Stimulated activated CD4-positive, alpha-beta T cell treated with anti-CD3 and anti-CD28 coated beads, Interleukin-12 subunit alpha, Interleukin-12 subunit beta, amount 100 ng/mL, for 24 hours (primary cell): ENCODE measurements at places on chromosomes 6 and 20.

GRCh38 chr6:63740709-63741108, 105.1 kb downstream of the PHF3 start:
- DNase-seq = no peak

DNA sequence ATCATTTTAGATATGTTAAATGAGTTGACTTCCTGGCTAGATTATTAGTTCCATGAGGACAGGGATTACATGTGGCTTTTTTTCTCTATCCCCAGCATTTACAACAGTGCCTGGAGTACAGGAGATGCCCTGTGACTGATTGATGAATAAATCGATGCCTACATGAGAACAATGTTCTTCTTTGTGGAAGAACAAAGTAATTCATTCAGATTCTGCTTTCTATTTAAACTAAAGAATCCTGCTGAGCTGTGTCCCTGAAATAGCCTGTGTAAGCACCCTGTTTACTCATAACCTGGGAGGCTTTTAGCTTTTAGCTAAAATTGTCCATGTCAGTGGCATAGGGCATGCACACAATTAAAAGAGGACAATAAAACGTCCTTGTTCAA, 125.1 kb upstream of the BTBD3 start:
- DNase-seq = no peak

GRCh38 chr20:61134296-61135030, 117.6 kb upstream of the CDH4 start:
- DNase-seq = no peak

- DNase-seq = no peak
Measured at GRCh38 chr6:123276546-123276980, 280.5 kb downstream of the CLVS2 start.

- no peak for DNase-seq
Measured at GRCh38 chr6:98203170-98203806, 631.1 kb upstream of the POU3F2 start.

GRCh38 chr6:156169371-156169770, 607.8 kb upstream of the ARID1B start:
- DNase-seq = no peak

- no peak for DNase-seq
Measured at GRCh38 chr6:8242885-8243284, 140.5 kb upstream of the EEF1E1 start.

- no peak for DNase-seq
Measured at GRCh38 chr6:112252571-112253497, 1.5 kb downstream of the LAMA4 start.

DNA sequence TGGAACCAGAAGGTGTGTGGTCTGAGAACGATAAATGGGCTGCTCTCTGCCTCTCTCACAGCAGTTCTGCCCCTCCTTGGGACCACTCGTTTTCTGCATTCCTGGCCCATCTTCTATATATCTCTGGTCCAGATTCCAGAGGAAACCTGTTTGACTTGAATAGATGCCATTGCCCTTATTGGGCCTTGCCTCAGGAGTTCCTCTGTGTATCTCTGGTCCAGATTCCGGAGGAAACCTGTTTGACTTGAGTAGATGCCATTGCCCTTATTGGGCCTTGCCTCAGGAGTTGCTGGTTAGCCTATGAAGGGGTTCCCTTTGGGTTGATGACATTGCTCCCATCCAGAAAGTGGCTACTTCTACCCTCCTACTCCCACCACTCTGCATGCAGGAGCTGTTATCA, 189.4 kb downstream of the SLC16A10 start:
- no peak for DNase-seq

DNA sequence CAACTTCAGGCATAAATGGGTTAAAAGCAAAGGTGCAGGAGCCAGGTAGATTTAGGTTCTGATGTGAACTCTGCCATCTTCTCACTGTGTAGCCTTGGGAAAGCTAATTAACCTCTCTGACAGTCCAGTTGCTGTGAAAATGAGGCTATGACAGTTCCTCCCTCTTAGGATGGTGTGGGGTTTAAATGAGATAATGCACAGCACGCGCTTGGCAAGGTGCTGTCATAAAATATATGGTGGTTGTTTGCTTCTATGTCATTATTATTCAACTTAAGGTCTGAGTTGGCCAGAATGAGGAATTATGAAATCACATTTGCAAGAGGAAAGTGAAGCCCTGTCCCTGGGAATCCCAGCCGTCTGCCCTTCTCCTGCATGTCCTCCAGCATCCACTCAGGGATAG, 15.5 kb upstream of the BCAS1 start:
- DNase-seq = no peak

- no peak for DNase-seq
Measured at GRCh38 chr6:159654483-159655098, 38.5 kb downstream of the SOD2 start.

DNA sequence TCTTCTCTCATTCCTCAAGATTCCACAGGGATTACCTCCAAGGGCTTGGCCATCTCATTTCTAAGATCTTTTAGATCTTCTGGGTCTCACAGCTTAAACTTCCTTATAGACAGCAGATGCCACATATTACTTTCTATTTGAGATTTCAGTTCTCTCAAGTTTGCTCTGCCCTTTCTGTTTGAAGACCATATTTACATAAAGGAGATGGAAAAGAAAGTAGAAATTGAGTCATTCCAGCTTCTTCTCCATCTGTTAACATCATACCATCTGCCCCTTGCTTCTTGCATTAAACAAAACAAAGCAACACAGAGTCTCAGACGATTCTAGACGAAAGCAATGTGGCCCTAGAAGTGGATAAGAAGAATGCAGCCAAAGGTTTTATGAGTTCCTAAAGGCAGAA, 203.4 kb downstream of the TTLL2 start:
- DNase-seq = no peak

DNA sequence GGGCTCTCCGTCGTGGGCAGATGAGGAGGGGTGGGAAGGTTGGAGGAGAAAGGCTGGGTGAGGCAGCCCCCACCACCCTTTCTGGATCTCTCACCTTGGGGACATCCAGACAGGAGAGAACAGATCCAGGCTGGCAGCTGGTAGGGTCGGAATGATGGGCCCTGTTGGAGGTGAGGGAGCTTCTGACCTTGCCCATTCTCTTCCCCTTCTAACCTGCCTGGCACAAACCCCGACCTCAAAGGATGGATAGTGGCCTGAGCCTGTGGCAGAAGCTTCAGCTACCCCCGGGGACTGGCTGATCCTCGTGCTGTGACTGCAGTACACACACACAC, 6.0 kb upstream of the NPBWR2 start:
- DNase-seq = no peak

DNA sequence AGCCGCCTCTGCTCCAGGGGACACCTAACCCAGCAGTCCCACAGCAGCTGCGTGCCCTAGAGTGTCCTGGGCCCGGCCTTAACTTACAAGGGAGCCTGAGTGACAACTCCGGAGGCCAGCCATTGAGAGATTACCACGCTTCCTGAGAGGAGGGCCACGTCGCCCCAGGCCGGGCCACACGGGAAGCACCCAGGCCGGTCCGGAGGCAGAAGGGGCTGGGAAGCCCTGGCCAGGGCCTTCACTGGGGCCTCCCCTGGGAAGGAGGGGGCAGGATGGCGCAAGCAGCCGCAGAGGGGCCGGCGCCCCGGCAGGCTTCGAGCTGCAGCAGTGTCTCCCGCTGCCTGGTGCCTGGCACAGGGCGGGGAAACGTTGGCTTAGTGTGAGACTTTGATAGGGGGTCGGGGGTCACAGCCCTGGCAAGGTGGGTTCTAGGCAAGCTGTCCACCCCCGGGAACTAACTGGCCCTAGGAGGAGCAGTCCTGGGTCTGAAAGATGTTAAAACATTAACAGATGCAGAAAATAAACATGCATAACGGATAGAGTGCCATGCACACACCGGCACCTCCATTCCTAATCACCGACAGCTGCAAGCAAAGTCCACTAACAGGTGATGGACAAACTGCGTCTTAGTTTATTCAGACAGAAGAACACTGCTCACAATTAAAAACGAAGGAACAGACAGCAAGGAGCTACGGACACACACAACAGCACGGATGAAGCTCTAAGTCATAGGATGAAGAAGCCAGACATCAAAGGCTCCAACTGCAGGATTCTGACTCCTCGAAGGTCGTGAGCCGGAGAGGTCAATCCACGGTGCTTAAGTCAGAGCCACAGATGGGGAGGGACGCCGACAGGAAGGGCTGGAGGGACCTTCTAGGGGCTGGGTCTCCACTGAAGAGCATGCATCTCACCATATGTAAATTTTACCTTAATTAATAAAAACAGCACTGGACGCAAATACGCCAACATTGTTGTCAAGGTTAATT, 17.4 kb downstream of the CHRNA4 start:
- DNase-seq = no peak
